ENCODE measurements at places on chromosomes 5 and 9.
A peak's percentile ranks its signal among the peaks of the same experiment; 100 is the strongest.

- peak; percentile 20 for DNase-seq
Measured at GRCh38 chr5:157342822-157343402, 77.0 kb downstream of the CYFIP2 start.

DNA sequence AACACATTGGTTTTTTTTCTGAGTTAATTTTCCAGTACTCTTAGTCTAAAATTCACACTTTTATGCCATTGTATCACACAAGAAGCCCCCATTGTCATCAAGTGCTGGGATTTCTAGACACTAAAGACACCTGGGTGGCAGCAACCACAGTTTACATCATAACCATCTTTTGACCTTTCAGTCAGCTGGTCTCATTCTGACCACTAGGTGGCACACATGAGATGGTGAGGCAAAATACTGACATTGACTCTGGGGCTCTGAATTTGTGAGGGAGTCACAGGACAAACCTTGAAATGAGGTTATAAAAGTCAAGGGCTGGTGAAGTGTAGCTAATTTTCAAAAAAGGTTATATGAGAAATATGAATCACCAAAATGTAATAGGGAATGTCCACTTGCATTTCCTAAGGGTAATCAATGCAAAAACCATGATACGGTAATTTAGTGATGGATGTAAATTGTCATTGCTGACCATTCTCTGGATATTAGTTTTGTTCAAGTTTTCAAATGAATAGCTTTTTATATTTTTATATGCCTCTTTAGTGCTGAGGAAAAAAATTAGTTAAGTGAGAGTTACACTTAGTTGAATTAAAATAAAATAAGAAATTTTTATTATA lies 229.4 kb downstream of the DMAC1 start:
- peak; percentile 57 for DNase-seq

DNA sequence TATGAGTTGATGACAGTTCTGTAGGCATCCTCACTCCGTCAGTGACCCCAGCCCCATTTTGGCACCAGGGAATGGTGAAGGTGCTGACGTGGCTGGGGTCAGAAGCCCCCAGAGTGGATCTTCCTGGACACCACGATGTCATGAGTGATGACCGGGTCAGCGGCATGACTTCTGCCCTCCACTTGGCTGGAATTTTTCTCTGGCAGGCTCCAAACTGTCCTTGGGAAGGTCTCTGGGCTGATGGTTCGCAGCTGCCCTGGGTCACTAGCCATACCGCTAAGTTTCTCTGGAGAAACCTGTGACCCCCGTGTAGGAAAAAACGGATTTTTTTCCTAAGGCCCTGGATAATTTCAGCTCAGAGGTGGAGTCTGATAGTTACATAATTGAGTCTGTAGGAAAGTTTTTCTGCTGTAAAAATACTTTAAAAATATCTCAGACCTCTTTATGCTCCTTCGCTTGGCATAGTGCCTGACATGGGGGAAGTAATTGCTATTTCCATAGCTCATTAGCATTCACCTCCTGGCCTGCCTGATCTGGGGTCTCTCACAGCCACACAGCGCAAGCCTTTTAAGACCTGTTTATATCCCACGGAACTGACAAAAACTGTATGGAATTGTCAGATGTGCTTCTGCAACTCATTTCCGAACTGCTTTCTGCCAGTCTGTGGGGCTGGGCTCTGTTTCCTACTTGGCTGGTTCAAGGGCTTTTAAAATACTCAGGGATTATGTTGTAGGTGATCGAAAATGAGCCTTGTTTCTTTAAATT lies 69.2 kb downstream of the ANGPTL2 start:
- no peak for DNase-seq

DNA sequence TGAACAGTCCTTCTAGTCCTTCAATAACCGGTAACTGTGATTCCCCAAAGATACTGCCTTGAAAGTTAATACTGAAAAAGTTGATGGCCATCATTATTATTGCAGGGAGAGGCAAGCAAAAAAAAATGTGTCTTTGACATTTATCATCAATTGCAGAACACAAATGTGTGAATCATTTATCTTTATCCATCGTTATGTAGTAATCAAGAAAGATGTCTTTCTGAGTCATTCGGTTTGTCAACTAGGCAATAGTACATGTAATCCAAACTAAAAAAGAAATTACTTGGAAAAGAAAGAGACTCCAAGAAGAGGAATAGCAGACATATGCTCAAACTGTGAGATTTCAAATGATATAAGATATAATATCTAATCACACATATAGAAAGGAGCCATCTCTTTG lies 473.0 kb downstream of the CETN3 start:
- DNase-seq, result no peak

Measured in activated CD4-positive, alpha-beta T cell treated with anti-CD3 and anti-CD28 coated beads for 4 hours (primary cell).